ENCODE measurements at places on chromosomes 16 and 17.

DNA sequence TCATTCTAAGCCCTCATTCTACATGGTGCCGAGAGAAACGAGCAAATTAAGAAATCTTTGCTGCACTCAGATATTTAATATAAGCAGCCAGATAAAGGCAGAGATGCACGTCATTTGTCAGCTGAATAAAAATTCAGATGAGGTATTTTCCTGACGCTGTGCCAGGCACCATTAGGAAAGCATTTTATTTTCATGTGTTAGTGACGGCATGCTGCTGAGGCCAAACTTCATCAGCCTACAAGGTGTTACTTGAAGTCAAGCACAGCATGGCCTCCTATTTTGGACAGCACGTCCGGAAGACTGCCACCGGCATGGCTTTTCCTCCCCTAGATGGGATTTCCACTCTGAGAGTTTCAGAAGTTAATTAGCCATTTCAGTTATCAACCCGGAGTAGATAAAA lies 70.3 kb downstream of the IRX3 start:
- no peak for DNase-seq

- DNase-seq, result no peak
These were observed 9.4 kb upstream of the HEATR6 start for GRCh38 chr17:60087882-60088669.

DNA sequence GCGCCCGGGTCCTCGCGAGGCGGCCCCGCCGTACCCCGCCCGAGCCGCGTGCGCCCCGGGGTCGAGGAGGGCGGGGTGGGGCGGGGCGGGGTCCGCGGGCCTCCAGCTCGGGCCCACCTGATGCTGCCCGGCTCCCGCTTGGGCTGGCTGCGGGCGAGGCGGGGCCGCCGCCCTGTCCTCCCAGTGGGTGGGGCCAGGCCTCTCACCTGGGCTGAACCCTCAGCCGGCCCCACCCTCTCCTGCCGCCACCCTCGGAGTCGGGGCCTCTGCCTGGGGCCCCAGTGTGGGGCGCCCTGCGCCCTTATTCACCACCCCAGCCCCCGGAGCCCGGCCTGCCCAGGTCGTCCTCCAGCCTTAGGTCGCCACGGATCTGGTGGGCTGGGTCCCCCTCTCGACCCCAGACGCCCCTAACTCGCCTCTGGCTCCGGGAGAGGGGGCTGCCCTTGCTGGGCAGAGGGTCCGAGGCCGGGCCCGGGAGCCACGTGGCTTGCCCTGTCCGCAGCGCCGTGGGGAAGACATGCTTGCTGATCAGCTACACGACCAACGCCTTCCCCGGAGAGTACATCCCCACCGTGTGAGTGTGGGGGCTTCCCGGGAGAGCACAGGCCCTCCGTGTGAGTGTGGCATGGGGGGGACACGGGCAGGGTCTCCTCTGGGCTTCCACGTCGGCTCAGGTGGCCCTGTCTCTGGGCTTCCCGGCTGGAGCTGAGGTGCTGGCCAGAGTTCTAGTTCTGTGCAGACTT lies 578 bp downstream of the RAC3 start:
- DNase-seq, result no peak

DNA sequence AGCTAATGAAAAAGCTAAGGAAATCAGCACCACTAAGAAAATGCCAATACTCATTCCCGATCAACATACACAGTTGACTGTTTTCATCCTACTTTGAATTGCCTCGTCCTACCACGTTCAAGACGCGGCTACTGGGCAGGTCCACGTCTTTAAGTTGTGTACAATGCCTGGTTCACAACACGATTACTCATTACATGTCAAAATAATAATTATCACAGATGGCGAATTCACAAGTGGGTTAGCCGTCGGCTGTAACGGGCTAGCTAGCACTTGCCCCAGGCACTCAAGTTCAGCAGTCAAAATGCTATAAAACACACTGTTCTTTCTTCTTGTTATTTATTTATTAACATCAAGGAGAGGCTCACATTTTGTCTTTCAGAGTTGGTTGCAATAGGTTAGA lies 124.2 kb downstream of the ZFHX3 start:
- DNase-seq, result no peak

DNA sequence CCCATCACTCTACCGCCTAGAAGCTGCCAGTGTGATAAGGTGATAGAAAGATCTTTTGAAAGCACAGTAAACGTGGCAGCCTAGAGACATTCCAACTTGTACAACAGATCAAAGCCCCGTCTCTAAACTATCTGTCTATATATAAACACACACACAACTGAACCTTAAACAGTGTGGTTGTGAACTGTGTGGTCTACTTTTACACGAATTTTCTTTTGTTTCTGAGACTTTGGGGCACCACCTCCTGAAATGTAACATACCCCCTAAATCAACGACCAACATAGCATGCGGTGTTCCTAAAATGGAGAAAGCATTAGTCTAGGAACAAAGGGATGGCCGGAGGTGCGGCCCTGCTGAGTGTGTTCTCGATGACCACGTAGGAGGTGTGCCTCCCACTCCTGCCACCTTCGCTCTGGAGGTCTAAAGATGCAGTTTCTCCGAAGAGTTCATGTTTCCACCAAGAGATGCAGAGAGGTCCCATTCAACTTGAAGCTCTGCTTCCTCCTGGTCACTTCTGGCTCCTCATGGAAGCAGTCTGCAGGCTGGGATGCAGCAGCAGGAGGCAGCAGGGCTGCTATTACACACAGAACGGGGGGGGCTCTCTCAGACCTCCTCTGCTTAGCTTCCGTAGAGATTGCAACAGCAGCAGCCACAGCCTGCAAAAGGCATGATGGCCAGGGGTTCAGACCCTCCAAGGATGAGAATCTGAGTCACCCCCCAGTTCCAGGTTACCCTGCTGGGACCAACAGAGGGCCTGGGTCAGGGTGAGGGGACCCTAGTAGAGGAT lies 22.6 kb upstream of the USP10 start:
- DNase-seq, result no peak

DNA sequence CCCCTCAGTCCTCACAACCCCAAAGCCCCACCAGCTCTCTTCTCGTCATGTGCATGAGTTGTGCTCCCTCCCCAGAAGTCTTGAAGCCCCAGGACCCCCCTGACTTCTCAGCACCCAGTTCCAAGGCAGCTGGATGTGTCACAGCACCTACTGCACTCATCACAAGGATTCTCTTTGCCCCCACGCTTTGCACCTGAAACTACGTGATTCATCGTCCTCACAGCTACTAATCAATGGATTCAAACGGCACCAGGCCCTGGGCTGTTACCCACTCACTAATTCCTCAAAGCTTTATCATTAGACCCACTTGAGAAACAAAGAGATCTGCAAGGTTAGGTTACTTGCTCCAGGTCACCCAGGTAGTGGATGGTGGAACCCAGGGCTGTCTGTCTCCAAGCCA lies 45.1 kb upstream of the NDRG4 start:
- DNase-seq, result no peak

GRCh38 chr16:74461826-74462225 lies 40.5 kb upstream of the CLEC18B start:
- no peak for DNase-seq

All from head of caudate nucleus (tissue), 42 donors.